ENCODE measurements at places on chromosomes 2 and 18.

DNA sequence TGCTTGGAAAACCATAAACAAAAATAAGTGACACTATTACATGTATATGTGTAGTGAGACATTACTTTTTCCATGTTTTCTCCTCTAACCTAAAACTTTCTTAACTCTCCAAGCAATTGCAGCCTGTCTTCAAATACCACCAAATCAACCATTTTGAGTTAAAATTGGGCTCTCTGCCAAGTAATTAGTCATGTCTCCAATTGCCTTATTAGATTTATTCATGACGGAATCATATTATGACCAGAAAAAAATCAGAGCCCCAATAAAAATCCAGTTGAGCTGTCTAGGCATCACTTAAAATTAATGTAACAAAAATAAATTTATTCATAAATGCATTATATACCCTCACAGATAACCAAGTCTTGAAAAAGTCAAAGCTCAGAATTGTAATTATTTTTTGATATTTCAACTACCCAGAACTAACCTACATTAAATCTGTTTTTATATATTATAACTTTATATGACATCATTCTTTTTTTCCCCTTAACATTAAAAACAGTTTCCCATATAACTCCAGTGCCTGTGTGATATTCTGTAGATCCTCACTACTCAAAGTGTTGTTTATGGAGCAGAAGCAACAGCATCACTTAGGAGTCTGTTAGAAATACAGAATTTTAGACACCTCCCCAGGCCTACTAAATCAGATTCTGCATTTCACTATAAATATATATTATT lies 157.0 kb downstream of the ERBB4 start:
- ATAC-seq, result no peak

DNA sequence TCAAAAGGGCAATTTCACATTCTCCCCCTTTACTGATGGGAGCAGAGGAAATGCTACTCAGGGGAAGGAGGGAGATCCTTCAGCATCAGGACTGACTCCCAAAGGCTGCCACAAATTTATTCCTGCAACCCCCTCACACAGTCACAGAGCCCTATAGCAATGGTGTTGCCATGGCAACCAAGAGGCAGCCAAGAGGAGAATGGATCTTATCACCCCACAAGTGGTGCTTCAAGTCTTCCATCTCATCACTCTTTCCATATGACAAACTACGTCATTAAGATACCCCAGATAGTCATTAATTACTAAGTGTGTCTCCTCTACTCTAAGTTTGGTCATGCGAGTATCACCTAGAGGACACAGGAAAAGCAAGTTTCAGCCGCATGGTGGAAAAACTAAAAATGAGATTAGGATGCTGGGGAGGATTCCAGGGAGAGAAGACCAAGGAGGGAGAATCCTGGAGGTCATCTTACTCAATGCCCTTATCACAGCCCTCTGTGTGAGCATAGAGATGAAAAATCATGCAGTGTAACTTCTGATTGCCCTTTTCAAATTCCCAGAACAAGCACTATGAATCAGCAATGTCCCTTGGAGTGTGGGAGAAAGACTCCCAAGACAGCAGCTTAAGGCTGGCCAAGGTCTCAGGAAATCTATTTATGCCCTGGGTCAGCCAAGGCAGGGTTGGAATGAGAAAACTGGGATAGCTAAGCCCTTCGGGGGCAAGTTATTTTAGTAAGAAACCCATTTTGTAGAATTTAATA lies 885.7 kb upstream of the KLHL29 start:
- ATAC-seq, result peak; percentile 60

DNA sequence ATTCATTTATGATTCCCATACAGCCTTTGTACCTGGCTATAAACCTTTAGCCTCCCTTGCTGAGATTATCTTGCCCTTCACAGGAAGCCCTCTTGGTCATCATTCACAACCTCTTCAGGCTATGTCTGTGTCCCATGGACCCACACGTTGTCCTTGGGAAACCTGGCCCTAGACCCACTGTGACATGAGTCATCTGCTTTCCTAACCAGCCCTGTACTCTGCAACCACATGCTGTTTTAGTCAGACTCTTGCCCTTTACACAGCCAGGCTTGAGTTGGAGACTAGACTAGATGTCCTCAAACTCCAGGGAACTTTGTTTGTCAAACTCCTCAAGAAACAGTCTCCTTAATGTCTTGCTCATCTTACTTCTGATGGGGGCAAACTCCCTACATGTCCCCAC lies 229.3 kb upstream of the ZSWIM2 start:
- no peak for ATAC-seq

DNA sequence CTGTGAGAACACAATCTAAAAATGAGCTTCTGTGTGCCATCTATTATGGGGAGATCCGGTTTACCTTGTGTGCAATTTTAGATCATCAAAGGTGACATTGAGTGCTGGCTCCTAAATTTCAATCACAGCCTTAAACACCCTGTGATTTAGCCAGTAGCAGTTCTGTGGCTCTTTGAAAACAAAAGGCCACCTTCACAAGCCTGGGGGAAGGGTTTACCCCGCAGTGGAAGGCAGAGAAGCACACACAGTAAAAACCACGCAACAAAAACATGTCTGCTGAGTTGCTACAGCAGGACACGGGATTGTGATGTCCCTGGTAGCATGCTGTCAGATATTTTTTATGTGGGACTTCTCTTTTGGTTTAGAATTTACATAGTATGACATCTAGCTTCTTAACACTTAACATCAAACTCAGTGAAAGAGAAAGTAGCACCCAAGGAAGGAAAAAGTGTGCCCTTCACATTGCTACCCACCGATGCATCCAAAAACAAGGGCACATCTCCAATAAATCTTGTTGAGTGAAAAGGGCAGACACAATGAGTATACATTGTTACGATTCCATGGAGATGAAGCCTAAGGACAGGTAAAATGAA lies 56.1 kb upstream of the RNF152 start:
- ATAC-seq, result no peak

GRCh38 chr18:44725300-44726058 lies 44.8 kb downstream of the SETBP1 start:
- ATAC-seq, result peak; percentile 76

- peak; percentile 86 for ATAC-seq
Observed at GRCh38 chr2:50492477-50492851, 539.5 kb downstream of the NRXN1 start.
